ENCODE measurements at places on chromosomes 6 and 20. TPM values are rescaled to one million over a fixed set of nuclear protein-coding genes. Genes with fewer than 3 reads are reported as not detected.

The SUMO4 gene
- total RNA-seq, result not detected

The HLA-DMA gene
- 3.0 TPM for total RNA-seq

The GFOD1 gene
- 1.3 TPM for total RNA-seq

The GTF2H4 gene
- 21.6 TPM for total RNA-seq

The TAAR1 gene
- not detected for total RNA-seq

The ULBP2 gene
- 4.6 TPM for total RNA-seq

The POLR3F gene
- 14.0 TPM for total RNA-seq

The ABT1 gene
- 13.7 TPM for total RNA-seq

The GLP1R gene
- not detected for total RNA-seq

The FRK gene
- total RNA-seq, result 1.0 TPM

The TFB1M gene
- 7.7 TPM for total RNA-seq

The PRKN gene
- total RNA-seq, result 0.24 TPM

The TCF21 gene
- 0.06 TPM for total RNA-seq

The SEL1L2 gene
- total RNA-seq, result not detected

The SAPCD1 gene
- 3.1 TPM for total RNA-seq

The SYTL3 gene
- 1.5 TPM for total RNA-seq

The VIP gene
- total RNA-seq, result not detected

The C20orf141 gene
- 0.49 TPM for total RNA-seq

The ALDH5A1 gene
- 6.9 TPM for total RNA-seq

The HCK gene
- 0.05 TPM for total RNA-seq

The PDE7B gene
- total RNA-seq, result 0.61 TPM

The APMAP gene
- 182 TPM for total RNA-seq

The ADA gene
- total RNA-seq, result 54.3 TPM

The HRH3 gene
- total RNA-seq, result not detected

All from A549 treated with AZD2906 at 1 μM for 4 hours (cell line).